Tibial nerve (tissue), 4 donors: ENCODE measurements at places on chromosomes 12 and 14.

DNA sequence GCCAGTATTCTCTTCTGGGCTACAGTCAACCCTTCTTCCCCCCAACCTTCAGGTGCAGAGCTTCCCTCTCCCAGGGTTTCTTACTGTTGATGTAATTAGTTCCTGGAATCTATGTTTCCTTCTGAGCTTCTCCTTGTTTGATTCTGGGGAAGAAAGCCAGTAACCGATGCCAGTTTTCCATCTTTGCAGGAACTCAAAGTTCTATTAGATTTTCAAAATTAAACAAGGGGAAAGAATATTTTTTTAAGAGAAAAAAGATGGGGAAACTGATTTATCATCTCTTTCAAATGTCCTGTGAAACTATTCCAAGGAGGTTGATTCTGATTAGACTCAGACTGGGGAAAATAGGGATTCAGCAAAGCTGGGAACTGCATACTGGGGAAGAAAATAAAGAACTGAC lies 17.9 kb upstream of the FAM234B start:
- DNase-seq: no peak

DNA sequence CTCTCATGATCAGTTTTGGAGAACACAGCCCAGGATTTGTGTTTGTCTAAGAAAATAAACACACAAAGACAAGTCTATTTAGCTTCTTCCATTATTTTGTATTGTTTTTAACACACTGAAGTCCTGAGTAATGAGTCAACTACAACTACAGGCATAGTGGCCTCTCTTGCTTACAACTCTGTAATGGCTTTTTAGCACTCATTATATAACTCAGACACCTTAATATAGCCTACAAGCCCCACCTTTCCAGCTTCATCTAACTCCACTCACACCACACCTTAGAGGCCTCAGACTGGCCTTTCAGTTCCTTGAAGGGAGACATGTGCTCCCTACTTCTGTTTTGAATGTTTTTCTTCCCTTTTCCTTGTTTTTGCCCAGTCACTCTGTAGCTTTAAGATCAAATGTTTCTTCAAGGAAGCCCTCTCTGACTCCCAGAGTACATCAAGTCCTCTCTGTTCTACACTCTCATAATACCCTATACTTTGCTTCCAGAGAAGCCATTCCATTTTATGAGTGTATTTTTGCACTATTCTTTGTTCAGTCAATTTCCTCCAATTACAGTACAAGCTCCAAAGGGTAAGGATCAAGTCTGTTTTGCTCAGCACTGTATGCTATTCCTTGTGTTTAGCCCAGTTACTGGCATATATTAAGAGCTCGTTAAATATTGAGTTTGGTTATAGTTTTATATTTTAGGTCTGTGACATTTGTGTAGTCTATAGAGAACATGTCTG lies 233.6 kb upstream of the ARHGAP5 start:
- DNase-seq: no peak

- no peak for DNase-seq
Measured at GRCh38 chr14:71267007-71267513, 359.8 kb downstream of the PCNX1 start.

DNA sequence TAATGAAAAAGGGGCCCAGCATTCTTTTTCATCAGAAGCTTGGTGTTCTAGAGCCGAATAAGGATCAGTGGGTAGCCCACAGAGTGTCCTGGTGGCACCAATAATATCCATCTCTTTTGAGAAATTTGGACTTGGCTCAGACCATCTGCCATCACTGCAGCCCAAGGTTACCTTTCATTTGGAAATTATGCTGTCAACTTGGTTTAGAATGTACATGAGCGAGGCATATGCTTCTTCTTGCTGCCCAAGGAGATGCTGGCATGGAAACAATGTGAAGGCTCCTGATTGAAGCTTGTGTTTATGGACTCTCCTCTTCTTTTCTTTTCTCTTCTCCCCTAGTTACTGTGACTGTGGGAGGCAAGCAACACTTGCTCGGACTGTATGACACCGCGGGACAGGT lies 50.0 kb downstream of the GPHB5 start:
- DNase-seq: no peak

DNA sequence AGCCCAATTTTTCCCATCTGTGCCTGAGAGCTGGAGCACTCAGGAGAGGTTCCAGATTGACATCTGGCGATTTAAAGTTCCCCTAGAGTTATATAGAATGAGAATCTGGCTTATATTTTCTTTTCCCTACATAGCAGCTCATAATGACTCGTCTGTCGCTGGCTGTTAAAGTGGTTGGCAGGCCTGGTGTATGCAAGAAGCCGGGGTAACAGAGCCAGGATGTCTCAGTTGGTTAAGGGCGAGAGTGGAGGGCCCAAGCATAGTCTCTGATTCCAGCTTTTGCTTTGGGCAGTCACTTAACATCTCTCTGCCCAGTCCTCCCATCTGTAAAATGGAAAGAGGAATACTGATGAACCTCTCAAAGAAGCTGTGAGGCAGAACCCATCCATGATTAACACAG lies 751.6 kb downstream of the NOVA1 start:
- DNase-seq: no peak

DNA sequence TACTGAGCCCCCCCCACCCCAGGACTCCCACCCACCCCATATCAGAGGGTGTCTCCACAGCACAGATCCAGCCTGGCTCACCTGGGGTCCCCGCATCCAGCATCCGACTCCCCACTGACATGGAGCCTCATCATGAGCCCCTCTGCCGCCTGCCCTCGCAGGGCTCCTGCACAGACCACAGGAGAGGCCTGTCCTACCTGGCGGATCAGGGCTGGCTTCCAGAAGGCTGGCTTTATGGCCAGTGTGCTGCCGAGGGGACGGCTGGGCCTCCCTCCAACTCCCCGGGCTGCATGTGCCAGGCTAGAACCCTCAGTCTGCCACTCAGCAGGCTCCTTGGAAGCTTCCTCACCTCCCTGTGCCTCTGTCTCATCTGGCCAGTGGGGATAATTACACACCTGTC lies 119.0 kb downstream of the RFLNA start:
- no peak for DNase-seq

DNA sequence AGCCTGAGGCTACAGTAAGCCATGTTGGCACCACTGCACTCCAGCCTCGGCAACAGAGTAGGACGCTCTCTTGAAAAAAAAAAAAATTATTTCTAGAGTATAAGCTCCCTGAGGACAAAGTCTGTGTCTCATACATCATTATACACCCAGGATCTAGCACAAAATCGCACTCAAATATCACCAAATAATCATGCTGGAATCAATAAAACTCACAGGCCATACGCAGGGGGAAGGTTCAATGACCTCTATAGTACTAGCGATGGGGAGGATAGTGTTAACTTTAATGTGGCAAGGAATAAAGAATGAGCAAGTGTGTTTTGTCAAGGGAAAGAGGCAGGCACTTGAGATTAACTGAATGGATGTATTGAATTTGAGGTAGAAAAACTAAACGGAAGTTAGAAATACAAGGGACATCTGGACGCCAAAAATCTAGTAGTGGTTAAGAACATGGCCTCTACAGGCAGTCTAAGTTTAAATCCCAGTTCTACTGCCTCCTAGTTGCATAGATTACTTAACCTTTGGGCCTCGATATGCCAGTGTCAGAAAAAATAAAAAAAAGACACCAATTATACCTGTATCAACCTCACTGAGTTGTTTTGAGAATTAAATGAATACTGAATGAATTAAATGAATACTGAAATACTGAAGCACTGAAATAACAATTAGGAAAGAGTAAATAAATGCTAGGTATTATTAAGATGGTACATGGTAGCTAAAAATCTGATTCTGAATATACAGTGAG lies 4.4 kb upstream of the AP4S1 start:
- DNase-seq: no peak

GRCh38 chr12:46493150-46493833 lies 120.7 kb upstream of the SLC38A2 start:
- DNase-seq: no peak

DNA sequence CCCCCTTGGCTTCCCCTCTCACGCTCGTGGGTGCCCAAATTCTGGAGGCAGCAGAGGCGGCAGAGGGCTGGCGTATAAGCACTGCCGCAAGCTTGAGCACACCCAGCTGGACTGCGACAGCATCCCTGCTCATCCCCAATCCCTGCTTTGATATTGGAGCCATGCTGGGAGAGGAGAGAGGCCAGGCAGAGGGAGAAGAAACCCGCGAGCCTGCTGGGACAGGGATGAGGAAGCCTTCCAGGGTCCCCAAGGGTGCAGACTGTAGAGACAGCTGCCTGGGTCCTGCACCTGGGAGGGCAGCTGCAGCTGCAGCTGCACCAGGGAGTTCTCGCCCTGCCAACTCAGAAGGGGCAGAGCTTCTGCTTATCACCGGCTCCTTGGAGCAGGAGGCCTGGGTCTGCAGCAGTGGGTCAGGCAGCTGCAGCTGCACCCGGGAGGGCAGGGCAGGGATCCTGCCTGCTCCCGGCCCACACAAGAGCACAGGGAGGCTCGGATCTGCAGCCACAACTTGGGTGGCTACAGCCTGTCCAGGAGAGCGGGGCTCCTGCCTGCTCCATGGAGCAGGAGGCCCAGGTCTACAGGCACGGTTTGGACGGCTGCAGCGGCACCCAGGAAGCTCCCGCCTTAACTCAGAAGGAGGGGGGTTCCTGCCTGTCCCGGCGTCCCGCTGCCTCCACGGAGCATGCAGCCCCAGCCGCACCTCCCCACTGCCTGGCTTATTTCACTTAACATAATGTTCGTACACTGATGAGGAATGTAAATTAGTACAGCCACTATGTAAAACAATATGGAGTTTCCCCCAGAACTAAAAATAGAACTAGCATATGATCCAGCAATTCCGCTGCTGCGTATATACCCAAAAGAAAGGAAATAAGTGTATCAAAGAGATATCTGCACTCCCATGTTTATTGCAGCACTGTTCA lies 60.4 kb upstream of the SGPP1 start:
- DNase-seq: no peak

- no peak for DNase-seq
Measured at GRCh38 chr12:88951860-88952561, 371.7 kb upstream of the KITLG start.

- DNase-seq: peak; percentile 61
Measured at GRCh38 chr12:49200919-49201594, 12.2 kb upstream of the TUBA1A start.

GRCh38 chr14:35386673-35387125 lies 17.9 kb downstream of the NFKBIA start:
- no peak for DNase-seq

- DNase-seq: no peak
Measured at GRCh38 chr12:54024127-54024526, 4.1 kb upstream of the HOXC6 start.

- DNase-seq: no peak
Measured at GRCh38 chr14:65769151-65769550, 356.6 kb downstream of the FUT8 start.

DNA sequence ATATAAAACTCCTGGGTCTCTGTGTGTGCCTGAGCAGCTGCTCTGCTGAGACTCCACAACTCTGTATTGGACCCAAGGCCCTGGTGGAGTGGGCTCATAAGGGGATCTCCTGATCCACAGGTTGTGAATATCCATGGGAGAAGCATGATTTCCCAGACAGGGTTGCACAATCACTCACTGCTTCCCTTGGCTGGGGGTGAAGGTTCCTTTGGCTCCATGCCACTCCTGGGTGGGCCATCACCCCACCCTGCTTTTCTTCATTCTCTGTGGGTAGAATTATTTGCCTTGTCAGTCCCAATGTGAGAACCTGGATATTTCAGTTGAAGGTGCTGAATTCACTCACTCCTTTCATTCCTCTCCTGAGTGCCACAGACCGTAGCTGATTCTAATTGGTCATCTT lies 205.2 kb upstream of the TMEM260 start:
- DNase-seq: no peak

- DNase-seq: no peak
Measured at GRCh38 chr12:113782873-113783272, 183.3 kb downstream of the RBM19 start.

GRCh38 chr14:85050180-85050579 lies 479.8 kb upstream of the FLRT2 start:
- no peak for DNase-seq
